ENCODE measurements at places on chromosomes 3 and 15.

DNA sequence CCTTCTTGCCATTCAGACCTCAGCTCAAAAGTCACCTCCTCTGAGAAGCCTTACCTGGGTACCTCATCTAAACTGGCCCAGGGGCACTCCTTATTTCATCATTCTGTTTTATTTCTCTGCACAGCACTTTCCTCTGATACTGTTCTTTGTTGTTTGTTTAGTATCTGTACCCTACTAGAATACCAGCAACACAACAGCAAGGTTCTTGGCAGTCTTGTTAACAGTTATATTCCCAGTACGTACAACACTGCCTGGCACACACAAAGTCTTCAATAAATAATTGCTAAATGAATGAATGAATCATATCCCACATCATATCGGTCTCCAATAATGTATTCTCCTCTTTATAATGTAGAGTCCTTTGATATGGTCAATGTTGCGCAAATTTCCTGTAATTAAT lies 188.1 kb downstream of the FOXP1 start:
- DNase-seq: no peak

- DNase-seq: no peak
These were observed 754.5 kb upstream of the ALCAM start for GRCh38 chr3:104612218-104612617.

GRCh38 chr3:58307639-58308215 lies 1.4 kb downstream of the HTD2 start:
- DNase-seq: peak; percentile 54

DNA sequence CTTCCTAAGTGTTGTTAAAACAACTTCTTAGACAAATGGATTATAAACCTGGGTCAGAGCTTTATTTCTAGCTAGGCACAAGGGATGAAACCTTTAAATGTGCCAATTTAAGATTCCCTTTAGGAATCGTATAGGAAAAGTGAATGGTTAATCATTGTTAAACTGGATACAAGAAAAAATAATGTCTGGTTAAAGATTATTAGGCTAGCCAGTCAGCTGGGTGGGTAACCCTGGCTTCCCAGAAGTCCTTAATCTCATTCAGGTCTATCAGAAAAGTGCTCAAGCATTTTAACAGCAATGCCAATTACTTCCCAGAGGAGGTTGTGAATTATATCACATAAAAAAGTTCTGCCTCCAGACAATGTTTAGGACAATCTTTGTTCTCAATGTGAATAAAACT lies 37.6 kb downstream of the NANOGP8 start:
- DNase-seq: no peak

GRCh38 chr3:132417695-132418411 lies 551 bp downstream of the DNAJC13 start:
- peak; percentile 68 for DNase-seq

GRCh38 chr3:58260261-58260731 lies 22.7 kb downstream of the ABHD6 start:
- no peak for DNase-seq

- no peak for DNase-seq
These were observed 493.4 kb upstream of the TGFBR2 start for GRCh38 chr3:30112902-30113484.

DNA sequence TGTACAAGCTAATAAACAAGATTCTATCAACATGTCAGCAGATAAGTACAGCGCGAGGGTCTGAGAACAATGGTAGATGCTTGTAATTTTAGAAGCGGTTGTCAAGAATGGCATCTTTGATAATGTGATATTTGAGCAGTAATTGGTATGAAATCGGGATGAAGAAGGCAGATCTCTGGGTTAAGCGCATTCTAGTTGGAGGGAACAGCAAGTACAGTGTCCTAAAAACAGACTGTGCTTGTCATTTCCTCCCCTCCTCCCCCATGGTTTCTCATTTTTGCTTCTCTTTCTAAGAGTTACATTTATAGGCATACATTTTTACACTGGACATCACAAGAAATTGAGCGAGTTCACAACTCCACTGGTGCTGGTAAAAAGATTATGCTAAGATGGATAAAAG lies 23.3 kb downstream of the TGFBR2 start:
- no peak for DNase-seq

DNA sequence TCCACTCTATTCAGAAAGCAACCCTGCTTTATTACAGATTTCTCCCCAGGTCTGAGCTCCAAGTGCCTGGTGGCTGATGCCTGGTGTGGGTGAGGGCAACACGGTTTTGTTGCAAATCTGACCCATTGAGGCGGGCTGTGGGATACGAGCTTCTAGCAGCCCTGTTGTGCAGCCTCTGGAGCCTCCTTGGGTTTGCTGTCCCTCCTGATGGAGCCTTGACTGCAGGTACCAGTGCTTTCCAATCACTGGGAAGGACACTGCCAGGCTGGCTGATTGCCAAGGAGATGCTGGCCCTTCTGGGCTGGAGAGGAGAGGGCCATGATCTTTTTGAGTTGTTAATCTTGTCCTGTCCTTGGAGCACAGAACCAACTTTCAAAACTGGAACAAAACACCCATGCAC lies 151.0 kb upstream of the RGMA start:
- no peak for DNase-seq

DNA sequence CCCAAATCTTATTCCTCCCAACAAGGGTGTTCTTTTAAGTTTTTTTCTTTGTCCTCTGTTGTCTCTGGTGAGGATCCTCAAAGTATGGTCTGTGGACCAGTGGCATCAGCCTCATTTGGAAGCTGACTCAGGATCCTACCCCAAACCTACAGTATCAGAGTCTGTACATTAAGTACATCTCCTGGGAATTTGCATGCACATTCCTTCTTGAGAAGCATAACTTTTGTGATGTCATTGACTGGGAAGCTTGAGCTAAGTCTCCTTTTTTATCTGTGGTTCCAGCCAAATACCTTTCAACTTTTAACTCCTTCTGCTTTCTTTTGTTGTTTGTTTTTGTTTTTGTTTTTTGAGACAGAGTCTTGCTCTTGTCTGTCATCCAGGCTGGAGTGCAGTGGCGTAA lies 40.5 kb downstream of the ARMC8 start:
- no peak for DNase-seq

DNA sequence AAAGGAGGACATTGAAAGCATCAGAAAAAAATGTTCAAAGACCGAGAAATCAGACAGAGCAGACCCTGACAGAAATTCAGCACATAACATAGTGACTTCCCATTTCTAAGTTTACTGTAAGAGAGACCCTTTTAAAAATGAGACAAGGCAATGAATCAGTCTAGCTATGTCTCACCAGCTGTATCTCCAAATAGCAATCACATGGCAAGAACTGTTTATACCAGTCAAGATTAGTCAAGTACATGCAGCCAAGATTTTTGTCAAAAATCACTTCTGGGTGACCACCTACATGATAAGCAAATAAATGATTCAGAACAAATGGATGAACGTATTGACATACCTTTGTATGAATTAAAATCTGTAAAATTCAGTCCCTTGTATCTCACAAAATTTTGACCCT lies 138.0 kb downstream of the DTWD1 start:
- no peak for DNase-seq

- no peak for DNase-seq
These were observed 527.2 kb downstream of the FOXP1 start for GRCh38 chr3:71056327-71056726.

GRCh38 chr3:112555535-112556170 lies 6.1 kb downstream of the ATG3 start:
- no peak for DNase-seq

GRCh38 chr3:173652093-173652492 lies 254.5 kb downstream of the NLGN1 start:
- DNase-seq: no peak

GRCh38 chr3:4985330-4986174 lies 6.3 kb downstream of the BHLHE40 start:
- no peak for DNase-seq

DNA sequence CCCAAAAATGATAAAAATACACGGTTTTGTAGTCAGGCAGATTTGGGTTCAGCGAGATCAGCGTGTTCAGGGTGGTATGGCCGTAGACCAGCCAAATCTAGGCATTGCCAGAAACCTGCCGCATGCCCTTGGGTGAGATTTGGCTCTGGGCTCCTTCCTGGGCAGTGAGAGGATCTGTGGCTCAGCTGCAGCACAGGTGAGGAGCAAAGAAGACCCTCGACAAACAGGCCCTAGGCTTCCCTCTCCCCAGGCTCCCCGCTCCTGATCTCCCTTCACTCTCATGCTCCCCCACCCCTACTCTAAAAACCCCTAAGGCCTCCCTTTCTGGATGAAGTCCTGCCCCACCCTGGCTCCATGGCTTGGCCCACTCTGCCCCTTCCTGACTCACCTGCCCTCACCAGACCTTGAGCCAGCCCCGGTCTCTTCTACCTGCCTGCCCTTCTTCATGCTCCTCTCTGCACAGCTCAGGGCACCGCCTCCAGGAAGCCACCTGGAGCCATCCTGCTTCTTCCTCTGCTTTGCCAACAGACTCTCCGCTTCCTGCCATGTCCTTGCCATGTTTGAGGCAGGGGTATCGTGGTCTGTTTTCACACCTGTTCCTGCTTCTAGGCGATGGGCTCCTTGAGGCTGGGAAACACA lies 88.1 kb downstream of the CORO2B start:
- DNase-seq: no peak

- DNase-seq: peak; percentile 3
These were observed 141.0 kb upstream of the MYRIP start for GRCh38 chr3:39668420-39668819.

GRCh38 chr15:39041979-39042495 lies 477.4 kb upstream of the RASGRP1 start:
- DNase-seq: no peak

DNA sequence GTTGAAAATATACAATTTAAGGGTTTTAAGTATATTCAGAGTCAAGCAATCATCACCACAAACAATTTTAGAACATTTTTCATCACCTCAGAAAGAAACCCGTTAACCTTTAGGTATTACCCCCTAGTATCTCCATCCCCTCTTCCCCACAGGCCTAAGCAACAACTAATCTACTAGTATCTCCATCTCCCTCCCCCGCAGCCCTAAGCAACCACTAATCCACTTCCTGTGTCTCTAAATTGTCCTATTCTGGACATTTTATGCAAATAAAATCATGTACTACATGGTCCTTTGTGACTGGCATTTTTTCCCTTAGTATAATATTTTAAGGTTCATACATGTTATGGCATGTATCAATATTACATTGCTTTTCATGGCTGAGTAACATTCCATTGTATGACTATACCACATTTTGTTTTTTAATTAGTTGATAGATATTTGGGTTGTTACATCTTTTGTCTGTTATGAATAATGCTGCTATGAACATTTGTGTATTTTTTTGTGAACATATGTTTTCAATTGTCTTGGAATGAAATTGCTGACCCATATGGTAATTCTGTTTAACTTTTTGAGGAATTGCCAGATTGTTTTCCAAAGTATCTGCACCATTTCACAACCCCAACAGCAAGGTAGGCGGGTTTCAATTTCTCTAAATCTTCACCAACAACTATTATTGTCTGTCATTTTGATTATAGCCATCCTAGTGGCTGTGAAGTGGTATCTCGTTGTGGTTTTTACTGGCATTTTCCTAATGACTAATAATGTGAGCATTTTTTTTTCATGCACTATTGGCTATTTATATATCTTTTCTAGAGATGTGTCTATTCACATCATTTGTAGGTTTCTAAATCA lies 215.6 kb upstream of the CD96 start:
- DNase-seq: peak; percentile 16

- DNase-seq: no peak
These were observed 47.8 kb downstream of the ATP2B2 start for GRCh38 chr3:10457560-10457959.

GRCh38 chr3:66179793-66180192 lies 41.0 kb upstream of the SLC25A26 start:
- DNase-seq: no peak

- no peak for DNase-seq
These were observed 445.6 kb upstream of the RBMS3 start for GRCh38 chr3:28835249-28835648.

DNA sequence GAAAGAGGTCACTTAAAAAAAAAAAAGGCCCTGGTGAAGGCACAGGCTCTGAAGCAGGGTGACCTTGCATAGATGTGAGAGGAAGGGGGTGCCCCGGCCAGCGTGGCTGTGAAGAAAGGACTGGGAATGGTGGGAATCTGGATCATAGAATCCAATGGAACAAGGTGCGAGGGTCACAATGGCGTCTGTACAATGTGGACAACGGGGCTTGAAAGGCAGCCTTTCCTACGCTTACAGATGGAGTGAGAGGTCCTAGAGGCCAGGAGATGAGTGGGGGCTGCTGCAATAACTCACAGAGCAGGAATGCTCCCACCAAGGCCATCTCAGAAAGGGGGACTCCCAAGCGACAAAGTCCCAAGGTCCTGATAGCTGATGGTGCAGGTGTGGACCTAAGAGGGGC lies 162.2 kb downstream of the ATP10A start:
- DNase-seq: no peak

- no peak for DNase-seq
These were observed 9.2 kb upstream of the ACAN start for GRCh38 chr15:88794001-88794400.

DNA sequence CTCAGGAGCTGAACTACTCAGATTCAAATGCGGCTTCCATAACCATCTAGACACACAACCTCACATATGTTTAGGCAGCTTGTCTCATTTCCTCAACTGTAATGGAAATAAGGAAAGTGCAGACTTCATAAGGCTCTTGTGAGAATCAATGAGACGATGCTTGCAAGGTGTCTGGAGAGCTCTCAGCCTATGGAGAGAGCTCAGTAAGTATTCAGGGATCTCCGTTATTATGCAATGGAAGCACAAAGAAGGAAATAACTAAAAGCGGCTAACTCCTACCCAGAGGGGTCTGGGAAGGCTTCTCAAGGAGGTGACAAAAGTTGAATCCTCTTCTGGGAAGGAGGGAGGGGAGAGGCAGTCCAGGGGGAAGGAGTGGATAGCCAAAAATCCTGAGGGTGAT lies 50.1 kb upstream of the LIPC start:
- DNase-seq: no peak

GRCh38 chr15:76974456-76975036 lies 20.4 kb upstream of the PSTPIP1 start:
- DNase-seq: no peak

DNA sequence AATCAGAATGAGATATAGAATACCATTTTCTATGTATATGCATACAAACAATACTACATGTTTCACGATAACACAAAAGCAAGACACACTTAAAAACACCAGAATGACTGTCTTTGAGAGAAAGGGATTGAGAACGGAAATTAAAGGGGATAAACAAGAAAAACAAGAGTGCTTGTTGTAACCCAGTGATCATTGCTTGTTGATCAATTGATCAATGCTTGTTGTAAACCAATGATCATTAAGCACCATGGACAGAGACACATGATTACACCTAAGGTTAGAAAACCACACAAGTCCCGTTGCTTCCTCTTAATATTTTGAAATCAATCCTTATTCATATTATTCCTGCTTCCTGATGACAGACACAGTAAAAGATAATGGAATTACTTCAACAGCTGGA lies 1.1 kb upstream of the OR4F15 start:
- no peak for DNase-seq

DNA sequence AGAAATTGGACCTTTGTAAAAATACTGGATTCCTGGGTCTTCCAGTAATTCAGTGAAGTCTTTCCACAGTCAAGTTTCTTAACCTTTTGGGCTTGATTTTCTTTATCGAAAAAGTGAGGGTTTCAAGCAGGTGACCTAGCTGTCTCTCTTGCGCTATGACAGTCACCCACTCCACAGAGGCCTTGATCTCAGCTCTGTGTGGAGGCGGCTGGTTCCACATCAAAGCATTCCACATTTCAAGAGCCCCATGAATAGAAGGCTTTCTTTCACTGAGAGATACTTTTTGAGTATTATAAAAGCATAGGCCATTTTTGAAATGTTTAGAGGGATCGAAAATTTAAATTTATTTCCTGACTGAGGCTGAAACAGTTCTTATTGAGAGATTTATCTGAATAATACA lies 43.9 kb downstream of the GABRA5 start:
- DNase-seq: no peak

GRCh38 chr15:31016446-31016915 lies 25.1 kb upstream of the MTMR10 start:
- DNase-seq: no peak

Data from stimulated activated CD4-positive, alpha-beta T cell treated with anti-CD3 and anti-CD28 coated beads, Interleukin-15, amount 100 ng/mL, for 24 hours (primary cell).